ENCODE measurements at places on chromosomes 5 and 9.

DNA sequence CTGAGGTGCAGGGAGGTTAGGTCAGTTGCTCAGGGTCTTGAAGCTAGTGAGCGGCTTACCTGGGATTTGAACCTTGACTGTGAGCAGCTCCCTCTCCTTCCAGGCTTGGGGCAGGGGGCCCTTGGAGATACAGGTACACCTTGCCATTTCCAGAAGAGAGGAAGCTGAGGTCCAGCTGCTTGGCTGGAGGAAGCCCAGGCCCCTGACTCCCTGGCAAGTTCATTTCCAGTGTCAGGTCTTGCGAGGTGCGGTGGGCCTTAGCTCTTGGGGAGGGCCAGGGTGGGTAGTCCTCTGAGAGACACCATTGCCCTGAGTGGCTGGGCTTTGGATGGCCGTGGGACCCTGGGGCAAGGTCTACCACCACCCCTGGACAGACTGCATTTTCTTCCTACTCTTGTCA, 9.3 kb downstream of the PPARGC1B start:
- DNase-seq: no peak

DNA sequence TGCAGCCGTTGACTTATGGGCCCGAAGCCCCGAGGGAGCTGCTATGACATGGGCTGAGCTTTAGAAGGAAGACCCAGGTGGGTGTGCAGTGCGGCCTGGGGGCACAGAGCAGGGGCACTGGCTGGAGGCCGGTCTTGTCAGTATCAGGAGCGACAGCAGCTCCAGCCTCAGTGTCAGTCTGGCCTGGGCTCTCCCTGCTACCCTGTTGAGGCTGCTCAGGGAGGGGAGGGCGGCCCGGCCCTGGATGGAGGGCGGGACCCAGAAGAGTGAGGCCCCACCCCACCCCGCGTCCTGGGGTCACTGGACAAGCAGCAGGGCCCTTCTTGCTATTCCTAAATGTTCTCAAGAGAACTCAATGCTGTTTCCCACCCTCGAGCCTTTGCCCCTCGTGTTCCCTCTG, 18.0 kb downstream of the GFI1B start:
- DNase-seq: no peak

DNA sequence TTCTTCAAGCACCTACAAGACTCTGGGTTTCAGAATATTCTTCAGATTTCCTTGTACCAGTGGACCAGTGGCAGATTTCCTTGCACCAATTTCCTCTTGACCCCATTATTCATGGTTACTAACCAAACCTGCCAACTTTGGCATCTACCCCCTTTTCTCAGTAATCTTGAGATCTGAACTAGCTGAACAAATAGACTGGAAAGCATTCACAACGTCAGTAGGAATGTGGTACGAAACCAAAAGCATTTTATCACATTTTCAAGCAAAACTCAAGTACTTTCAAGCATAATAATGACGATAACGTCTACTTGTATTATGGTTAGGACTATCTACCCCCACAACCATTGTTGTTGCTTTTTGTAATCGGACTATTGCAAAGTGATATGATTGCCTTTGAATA, 1217.3 kb downstream of the PTPRD start:
- DNase-seq: no peak

- DNase-seq: no peak
These were observed 248.0 kb downstream of the NR3C1 start for GRCh38 chr5:143155455-143155854.

GRCh38 chr5:64505769-64506566, at the start of gene RGS7BP:
Gene RGS7BP (plus strand): TSS chr5:64506015. CDS start chr5:64506625, 610 bp downstream.
- DNase-seq: peak; percentile 78

DNA sequence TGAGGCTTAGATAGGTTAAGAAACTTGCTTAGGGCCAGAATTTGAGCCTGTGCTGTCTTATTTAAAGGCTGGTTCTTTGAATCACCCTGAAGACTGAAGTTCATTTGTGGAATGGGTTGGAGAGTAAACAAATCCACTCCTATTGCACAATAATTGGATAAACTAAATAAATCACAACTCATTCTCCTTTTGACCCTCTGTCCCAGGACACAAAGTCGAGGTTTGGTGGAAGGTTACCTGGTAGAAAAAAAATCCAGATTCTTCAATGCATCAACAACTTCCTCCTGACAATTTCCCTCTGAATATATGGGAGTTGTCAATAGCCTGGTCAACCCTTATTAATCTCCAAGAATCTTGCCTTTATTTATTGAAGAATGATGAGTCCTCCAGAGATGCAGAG, 28.9 kb downstream of the TBC1D2 start:
- DNase-seq: no peak
